ENCODE measurements at places on chromosomes 2 and 18.

GRCh38 chr2:70024284-70024683 is 62.9 kb upstream of the ASPRV1 start:
- no peak for DNase-seq

DNA sequence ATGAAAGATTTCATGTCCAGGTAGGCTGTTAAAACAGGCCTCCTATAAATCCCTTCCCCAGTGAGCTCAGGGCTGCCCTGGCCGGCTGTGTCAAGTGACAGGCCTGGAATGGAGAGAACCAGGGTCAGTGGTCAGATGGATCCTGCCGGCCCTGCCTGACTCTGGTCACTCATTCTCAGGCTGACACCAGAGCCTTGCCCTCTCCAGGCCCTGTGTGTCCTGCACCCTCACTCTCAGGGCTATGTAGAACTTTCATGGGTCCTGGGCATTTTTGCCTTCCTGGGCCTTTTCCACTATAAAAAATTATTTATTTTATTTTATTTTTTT is 82.0 kb upstream of the RGPD5 start:
- no peak for DNase-seq

DNA sequence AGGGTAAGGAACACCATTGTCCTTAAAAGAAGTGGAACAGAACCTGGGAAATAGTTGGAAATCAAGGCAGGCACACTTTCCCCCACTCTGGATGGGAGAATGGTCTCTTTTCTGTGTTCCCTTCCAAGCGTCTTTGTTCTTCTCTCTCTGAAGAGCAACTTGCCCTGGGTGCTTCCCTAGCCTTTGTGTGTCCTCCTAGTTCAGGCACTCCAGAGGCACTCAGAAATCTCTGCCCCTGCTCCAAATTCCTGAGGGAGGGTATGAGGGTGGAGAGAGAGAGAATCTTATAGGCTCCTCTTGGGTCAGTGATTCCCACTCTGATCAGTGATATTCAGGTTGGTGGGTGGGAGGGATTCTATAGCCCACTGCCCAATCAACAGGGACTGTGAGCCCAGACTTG is 8.8 kb upstream of the SIX2 start:
- DNase-seq = no peak

DNA sequence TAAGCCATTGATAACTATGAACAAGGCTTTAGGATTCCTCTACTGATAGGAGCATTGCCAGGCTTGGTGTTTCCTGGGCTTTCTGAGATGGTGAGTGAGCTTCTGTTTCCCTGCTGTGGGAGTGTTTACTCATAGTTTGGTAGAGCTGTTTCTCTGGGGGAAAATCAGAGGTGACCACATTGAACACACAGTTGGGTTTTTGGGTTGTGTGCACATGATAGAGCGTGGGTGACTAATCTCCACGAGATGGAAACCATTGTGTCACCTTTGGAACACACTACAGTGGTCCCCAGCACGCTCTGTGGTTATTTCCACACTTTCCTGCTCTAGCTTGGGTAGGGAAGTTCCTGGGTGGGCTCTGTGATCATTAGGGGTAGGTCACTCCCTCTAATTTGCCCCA is 5.4 kb downstream of the IL1R1 start:
- DNase-seq = no peak

DNA sequence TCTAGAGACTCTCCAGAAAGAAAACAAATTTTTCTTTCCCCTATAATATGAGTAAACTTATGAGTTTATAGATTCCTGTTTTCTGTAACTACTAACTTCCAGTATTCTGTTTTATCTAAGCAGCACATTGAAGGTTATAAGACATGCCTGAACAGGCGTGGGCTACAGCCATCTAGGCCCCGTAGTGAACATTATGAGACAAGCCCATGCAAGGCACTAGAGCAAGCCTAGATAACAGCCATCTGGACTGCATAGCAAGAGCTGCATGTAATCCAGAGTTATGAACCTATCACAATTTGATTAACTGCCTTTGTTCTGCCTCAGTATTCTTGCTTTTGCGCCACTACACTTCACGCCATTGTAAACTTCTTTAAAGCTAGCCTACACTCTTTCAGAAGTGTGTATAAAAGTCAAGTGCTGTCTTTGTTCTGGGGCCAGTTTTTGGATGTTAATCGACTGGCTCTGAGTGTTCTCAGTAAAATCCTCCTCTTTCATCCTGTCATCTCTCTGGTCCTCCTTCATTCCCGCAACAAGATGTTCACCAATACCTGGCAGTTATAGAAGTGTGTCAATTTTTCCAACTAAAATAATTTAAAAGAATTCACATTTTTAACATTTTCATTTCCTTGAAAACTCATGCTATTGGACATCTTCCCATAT is 3.0 kb upstream of the SULT1C3 start:
- DNase-seq = no peak

GRCh38 chr18:44895176-44895798 is 214.6 kb downstream of the SETBP1 start:
- no peak for DNase-seq

- DNase-seq = no peak
These were observed 114.8 kb downstream of the TMEM163 start for GRCh38 chr2:134603966-134604365.

- no peak for DNase-seq
These were observed 523.8 kb upstream of the SPHKAP start for GRCh38 chr2:228705318-228705717.

DNA sequence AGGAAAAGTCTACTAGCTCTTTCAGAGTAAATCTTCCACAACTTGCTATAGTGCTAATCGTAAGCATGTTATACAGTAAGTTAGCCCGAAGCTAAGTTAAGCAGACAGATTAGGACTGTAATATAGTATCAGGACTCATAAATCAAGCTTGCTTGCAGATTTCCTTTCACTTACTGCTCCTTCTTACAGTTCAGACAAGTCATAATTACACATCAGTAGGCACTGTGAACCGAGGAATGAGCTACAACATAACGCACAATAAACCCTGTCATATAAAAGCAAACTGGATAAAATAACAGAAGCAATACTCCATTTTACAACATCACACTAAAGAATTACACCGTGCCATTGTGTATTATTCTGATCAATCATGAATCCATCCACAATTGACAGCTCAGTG is 832.6 kb upstream of the ZEB2 start:
- no peak for DNase-seq

DNA sequence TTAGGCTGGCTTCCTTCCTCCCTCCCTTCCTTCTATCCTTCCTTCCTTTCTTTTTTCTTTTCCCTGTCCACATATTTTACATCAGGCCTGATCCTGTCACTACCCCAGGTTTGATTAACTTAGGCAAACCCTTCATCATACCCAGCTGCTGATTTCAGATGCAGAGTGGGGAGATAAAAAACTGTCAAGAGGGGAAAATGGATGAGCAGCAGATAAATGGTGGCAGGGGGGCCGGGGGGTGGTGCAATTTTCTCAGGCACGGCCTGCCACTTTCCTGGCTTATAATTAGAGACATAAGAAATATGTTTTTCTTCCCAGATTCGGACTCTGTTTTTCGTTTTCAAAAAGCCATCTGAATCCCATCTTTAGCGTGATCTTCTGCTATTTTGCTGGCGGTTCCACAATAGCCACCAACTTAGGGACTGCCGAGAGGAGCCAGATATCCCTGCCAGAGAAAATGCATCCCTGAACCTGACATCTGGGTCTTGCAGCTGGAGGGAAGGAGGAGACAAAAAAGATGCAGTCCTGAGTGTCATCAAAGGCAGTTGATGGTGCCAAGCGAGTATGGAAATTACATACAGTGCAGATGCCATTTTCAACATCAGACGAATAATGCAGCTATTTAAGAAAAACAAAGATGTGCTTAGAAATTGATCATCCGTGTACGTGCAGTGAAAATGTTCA is 49.9 kb downstream of the CXCR4 start:
- DNase-seq = no peak

DNA sequence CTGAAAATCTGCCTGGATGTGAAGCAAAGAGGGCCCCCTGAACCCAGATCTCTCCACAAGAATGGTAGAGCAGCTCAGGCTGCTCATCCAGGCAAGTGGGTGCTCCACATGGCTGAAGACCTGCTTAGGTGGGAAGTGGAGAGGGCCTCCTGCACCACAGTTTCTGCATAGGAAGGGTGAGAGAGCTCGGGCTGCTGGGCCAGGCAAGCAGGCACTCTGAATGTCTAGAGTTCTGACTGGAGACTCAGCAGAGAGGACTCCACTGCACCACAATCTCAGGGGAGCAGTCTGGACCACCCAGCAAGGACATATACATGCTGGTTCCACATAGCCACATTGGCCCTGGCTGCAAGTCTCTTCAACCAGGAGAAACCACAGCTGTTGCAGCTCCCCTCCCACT is 52.0 kb downstream of the DSEL start:
- DNase-seq = no peak

- no peak for DNase-seq
These were observed 14.2 kb downstream of the CDK15 start for GRCh38 chr2:201820383-201821007.

GRCh38 chr18:5463390-5463789 is 80.4 kb downstream of the EPB41L3 start:
- DNase-seq = no peak

GRCh38 chr18:53665701-53666100 is 558.8 kb downstream of the MBD2 start:
- DNase-seq = no peak

GRCh38 chr2:141468761-141469160 is 662.1 kb downstream of the LRP1B start:
- no peak for DNase-seq

- DNase-seq = no peak
These were observed 21.9 kb upstream of the MGAT5 start for GRCh38 chr2:134231965-134232340.

DNA sequence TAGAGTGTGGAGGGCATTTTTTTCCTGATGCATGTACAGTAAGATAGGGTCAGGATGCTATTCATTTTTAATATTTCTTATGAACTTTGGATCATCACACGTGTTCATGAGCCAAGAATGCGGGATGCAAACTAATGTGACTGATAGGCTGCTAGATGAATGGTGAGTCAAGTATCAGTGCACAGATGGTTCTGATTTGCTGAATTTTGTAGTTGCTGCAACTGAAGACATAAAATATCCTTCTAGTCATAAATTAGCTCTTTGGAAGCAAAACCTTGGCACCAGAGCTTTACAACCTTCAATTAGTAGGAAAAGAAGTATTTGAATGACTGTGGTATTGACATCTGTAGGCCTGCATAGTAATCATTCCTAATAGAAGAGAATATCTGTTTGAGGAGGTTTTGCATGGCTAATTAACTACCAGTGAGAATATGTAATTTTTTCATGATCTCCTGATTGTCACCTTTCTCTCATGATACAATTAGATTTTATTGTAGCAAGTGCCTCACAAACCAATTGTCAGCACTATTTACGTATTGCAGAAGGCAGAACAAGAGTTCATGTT is 94.0 kb downstream of the VRK2 start:
- no peak for DNase-seq

DNA sequence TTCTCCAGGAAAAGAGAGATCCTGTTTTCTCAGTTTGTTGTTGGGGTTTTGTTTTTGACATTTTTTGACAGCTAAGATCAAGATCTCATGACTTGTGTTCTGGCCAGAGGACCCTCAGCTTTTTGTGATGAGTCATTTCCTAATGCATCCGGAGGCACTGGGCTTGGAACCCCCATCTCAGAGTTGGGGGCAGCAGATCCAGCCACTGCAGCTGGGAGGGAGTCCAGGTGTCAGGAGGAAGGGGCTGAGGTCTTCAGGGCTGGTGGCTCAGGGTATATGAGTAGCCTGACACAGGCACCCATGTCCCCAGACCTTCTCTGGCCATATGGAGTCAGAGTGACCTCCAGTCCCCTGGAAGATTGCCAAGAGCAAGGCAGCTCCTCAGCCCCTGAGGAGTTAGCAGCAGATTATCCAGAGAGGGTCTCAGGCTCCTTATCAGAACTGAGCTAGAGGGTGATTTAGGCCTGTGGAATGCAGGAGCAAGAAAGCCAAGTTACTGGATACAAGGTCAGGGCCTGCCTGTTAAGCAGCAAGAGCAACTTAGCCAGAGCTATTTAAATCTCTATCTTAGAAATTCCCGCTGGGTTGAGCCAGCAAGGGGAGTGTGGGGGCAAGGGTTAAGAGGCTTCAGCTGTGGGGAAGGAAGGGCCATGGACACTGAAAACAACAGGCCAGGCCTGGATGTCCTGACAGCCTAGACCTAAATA is 62.4 kb downstream of the TANC1 start:
- DNase-seq = no peak

DNA sequence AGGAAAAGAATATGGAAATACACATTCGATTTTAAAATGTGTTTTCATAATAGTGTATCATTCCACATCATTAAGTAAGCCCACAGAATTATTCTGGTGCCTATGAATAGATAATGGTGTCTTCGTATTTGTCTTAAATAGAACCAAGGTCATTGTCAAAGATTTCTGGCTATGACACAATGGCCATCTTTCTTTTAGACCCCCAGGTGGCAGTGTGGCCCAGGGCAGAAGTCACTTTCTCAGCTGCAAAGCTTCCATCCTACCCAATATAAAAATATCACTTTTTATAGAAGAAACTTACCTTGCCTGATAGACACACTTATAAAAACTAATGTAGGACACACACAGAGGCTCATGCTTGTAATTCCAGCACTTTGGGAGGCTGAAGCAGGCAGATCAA is 57.5 kb downstream of the ZRANB3 start:
- no peak for DNase-seq

DNA sequence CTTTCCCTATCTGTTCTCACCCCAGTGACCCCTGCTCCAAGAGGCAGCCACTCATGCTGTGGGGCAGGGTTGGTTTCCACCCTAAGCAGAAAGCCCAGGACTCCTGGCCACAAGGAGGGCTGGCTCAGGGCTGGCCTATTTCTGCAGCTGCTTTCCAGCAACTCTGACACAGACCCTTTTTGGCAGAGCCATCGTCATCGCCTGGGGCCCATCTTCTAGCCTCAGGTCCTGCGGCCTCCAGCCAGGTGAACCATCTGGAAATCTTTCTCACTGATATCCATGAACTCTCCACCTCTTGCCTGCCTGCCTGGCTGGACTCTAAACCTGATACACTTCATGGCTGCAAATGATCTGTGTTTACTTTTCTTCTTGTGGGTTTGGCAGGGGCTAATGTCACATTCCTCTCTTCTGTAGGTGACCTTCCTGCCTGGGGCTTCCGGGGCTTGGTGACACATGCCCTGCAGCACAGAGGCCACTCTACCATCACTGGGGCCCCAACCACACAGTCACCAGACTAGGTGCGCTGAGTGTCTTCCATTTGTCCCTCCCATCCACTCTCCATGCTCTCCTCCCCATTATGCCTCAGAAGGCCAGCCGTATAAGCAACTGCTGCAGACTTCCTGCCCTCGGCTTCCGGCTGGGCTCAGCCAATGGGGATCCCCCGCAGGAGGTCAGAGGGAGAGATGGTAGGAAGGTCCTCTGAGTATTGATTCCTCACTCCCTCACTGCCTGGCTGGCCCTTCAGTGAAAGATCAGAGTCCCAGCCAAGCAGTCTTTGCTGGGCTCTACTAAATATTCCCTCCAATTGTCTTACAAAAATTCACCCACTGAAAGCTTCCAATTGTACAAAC is 9.7 kb upstream of the COPS8 start:
- DNase-seq = no peak

DNA sequence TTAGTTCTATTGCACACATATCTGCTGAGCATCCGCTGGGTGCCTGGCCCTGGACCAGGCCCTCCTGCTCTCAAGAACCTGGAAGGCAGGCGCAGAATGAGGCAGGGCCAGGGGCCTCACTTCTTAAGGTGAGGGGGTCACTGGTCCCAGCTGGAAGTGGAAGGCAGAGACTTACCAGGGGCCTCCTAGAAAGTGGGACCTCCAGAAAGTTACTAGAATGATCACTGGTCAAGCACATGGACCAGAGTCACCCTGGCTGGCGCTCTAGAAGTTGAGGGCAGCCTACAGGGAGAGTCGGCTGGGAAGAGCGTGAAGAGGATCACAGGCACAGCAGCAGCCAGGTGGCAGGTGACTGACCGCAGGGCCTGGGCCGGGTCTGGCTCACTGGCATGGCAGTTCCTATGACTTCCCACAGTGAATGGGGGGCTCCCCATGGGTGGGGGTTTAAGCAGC is 26.1 kb upstream of the MAL start:
- DNase-seq = no peak
